ENCODE measurements at places on chromosomes 7 and 10.

- peak; percentile 29 for DNase-seq
These were observed 115.5 kb upstream of the CREB5 start for GRCh38 chr7:28296571-28297483.

DNA sequence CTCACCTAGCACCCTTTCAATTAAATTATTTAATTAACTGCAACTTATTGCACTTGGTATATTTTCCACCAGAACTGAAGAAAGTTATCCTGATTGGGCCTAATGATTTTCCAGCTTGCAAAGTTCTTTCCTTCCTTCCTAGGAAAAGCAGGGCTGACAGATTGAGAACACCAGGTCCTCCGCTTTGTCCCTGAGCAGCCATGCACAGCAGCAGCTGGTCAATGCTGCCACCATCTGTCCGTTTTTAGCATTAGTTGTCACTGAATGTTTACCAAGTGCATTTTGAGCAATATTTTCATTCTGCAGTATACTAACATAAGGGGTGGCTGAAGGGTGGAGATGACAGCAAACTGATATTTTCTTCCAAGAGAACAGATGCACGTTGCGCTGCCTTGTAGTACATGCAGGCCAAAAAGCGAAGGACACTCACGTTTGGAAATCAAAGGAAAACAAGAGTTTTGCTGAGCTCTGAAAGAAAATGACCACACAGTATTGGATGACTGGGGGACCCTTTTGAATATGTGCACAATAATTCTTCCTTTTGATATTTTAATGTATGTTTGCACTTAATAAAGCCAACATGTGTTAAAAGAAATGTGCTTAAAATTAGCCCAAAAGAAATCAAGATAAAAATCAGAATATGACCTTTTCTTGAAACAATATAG is 248.8 kb upstream of the PTN start:
- peak; percentile 84 for DNase-seq

DNA sequence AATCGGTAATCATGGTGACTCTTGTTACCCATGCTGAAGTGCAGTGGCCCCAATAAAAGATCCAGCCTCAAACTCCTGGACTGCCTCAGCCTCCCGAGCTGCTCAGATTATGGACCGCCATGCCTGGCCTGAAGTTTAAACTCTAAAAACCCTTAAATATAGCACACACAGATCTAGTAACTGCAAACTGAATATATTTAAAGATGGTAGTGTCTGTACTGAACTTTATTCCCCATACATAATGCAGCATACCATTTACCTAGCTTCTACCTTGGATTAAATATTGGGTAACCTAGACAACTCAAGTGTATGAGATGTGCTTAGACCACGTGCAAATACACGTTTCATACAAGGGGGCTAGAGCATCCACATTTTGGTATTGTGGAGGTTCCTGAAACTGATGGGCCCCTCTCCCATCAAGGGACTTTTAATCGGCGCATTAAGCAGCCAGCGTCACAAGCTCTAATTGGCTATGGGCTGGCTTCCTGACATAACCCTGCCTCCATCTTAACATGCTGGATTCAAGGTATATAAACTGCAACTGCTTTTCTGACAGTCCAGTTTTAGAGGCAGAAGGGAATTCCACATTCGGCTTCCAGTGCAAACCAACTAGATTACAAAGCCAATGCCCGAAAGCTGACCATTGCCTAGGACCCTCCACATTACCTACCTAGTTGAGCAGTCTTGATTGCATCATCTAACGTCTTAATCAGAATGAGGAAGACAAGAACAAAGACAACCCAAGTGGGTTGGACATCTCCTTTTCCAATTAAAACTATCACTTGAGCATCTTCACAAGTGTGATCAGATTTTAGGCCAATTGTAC is 13.0 kb downstream of the HNRNPA2B1 start:
- DNase-seq, result no peak

GRCh38 chr7:159078193-159078910 is 66.3 kb downstream of the VIPR2 start:
- DNase-seq, result no peak

DNA sequence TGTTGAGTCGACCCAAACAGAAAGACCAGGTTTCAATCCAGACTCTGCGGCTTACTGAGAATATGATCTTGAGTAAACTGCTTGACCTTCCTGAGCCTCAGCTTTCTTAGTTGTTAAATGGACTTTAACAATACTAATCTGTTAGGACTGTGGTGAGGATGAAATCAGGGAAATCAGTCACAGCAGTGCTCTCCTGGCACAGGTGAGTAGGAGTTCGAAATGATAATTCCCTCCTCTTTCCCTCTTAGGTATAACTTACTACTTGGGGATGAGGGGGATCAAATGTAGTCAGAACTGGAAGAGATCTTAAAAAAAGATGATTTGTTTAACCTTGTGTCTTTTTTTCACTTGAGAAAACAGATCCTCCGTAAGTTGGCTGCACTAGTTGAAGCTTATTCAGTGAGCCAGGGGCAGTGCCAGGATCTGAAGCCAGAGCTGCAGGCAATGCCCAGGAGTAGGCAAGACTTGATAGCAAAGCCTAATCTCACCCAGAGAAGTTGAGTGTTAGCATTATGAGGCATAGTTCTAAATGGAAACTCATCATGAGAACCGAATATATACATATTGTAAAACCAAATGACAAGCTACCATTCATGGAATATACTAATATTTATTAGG is 1.8 kb upstream of the MAGI2 start:
- no peak for DNase-seq

DNA sequence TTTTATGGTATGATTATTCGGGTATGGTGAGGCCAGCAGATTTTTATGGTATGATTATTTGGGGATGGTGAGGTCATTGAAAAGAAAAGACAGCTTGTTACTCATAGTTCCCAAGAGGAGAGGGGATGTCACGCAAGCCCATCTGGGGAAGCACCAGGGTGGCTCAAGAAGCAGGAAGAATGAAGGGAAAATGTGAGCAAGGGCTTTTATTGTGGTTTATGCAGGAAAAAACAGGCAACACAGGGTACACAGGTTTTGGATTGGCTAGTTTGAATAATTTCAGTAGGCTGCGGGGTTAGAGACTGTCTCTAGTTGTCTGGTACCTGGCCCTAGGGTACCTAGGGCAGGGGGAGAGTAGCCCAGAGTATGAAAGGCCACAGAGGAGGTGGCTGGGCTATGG is 26.8 kb upstream of the DGKI start:
- DNase-seq, result no peak

DNA sequence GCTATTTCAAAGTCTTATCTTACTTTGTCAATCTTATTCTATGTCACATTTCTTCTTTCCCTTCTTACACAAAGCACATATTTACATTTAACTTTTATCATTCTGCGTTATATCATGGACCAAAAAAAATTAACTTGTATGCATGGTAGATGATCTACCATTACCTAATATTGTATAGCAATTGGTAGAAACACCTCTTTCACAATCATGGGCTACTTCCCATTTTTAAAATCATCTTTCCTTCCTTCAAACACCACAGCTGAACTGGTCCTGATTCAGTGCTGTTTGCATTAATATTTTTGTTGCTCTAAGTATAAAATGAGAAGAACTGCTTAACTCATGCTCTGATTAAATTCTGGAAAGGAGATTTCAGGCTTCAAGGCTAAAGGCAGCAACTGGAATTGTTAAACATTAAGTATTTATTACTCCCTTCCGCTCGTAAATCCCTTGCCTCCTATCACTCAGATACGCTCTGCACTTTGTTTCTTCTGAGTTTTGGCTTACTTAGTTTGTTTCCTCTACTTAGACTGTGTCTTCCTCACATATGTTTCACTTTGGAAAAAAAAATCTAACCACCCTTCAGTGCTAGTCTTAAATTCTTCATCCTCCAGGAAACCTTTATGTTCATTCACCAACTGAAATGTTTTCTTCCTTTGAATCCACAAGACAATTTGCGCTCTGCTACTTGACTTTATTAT is 901.4 kb downstream of the PCDH15 start:
- no peak for DNase-seq

All from fibroblast of lung (primary cell).